ENCODE measurements at places on chromosomes 16 and 17.

- no peak for DNase-seq
Observed at GRCh38 chr16:58306327-58306726, 11.5 kb upstream of the PRSS54 start.

DNA sequence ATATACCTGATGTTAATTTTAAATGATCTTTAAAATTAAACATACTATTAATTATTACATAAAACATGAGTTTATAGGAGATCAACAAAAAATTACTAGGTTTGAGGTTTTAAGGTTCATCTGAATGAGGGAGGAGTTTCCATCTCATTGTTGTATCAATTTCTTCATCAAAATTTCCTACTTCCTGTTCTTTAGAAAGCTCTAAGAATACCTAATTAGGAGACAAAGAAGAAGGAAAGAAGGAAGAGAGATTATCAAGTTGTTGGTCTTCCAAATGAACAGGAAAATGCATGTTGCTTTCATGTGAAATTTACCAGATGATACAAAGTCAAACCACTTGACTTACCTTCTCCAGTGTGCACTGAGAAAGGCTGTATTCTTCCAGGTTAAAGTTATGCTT is 18.1 kb upstream of the ABCA9 start:
- DNase-seq = no peak

- DNase-seq = no peak
Observed at GRCh38 chr16:50526796-50527195, 21.4 kb upstream of the NKD1 start.

DNA sequence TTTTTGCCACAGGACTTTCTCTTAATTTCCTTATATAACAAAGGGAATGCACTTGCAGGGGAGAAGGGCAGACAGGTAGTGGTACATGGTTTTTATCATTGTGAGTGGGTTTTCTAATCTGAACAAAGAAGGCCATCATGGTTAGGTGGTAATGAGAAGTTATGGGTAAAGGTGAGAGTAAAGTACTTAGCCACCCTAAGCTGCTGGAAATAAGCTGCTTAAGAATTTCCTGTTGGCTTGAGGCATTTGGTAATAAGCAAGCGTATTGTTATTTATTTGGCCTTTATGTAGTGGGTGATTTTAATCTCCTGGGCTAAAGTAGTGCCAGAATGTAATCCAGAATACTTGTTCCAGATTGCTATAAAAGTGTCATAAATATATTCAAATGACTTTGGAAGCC is 27.1 kb downstream of the TAC4 start:
- DNase-seq = no peak

- DNase-seq = no peak
Observed at GRCh38 chr17:55037828-55038227, 69.3 kb downstream of the STXBP4 start.

- DNase-seq = no peak
Observed at GRCh38 chr16:8751481-8752311, 45.7 kb downstream of the TMEM186 start.

GRCh38 chr17:38735161-38735997 is 5.2 kb downstream of the CISD3 start:
- DNase-seq = peak; percentile 12

DNA sequence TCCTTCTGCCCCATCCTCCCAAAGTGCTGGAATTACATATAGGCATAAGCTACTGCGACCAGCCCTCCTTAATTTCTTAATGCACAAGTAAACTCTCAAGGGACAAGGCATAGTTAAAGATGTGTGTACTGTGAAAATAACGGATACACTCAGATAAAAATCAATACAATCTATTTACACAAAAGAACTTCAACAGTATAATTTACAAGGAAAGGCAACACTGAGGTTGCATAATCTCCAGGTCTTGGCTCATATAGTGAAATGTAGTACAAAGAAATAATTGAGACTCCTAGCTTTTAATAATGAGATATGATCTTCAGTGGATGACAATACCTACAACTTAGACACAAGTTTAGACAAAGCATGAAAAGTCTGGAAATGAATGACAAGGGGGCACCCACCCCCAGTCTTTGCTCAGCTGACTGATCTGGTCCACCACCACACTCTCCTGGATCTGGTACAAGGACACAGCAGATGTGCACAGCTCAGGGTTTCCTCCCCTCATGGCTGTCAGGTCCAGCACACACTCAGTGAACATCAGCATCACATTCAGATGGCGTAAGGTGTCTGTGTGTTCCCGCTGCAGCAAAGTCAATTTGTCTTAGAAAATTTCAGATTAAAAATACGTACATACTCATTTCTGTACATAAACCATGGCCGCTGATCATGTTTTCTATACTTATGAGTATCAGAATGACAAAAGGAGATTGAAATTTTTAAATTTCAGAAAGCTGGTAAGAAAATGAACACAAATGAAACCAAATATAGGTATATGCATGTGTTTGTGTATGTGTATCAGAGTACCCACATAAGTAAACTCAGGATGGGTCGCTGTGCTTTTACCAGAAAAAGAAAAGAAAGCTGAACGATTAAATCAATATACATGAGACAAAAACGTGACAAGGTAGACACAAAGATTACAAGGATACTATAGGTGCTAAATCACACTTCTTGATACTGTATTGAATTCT is 33.7 kb upstream of the ALDH3A1 start:
- DNase-seq = no peak

DNA sequence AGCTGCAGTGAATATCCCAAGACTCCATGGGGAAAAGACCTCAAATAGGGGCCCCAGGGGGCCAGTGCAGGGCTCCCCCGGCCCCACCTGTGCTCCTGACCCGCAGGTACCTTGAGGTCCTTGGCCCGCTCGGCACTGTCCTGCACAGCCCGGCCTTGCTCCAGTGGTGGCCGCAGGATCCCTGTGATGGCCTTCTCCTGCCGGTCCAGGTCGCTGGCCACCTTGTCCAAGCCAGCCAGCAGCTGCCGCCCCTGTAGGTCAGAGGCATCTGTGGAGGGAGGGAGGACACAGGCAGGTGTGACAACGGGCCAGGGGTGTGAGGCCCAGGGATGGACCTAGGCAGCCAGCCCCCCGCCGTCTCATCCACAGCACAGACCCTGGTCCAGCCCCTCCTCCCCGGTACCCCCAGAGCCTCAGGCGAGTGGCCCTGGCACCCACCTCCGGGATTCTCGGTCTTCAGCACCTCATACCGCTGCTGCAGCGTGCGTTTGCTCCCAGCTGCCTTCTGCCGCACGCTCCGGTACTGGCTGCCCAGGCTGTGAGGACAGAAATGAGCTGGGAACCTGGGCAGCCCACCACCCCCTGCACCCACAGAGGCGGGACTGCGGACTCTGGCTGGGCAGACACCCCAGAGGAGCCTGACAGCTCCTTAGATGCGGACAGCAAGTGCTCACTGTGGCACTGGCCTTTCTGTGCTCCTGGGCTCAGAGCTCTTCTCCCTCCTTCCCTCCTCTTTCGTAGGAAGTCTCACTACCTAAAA is 43.7 kb downstream of the PPL start:
- DNase-seq = no peak

- no peak for DNase-seq
Observed at GRCh38 chr17:8956465-8956902, 9.0 kb downstream of the PIK3R5 start.

DNA sequence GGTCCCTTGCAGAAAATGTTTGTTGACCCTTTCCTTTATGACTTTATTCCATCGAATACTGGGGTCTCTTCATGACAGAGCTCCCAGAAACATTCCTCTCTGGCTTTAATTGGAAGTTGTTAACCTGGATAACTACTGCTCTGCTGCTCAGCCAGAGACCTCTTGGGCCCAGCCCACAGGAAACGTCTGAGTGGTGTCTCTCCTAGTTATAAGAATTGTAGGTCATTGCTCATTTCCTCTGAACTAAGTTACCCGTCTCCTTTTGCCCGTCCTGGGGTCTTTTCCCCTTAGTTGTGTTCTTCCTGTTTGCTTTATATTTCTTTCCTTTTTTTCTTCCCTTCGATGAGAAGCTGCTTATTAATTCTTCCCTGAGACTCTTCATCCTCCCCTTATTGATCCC is 9.0 kb downstream of the MAP2K6 start:
- no peak for DNase-seq

- no peak for DNase-seq
Observed at GRCh38 chr17:64679710-64680216, 17.7 kb upstream of the SMURF2 start.

DNA sequence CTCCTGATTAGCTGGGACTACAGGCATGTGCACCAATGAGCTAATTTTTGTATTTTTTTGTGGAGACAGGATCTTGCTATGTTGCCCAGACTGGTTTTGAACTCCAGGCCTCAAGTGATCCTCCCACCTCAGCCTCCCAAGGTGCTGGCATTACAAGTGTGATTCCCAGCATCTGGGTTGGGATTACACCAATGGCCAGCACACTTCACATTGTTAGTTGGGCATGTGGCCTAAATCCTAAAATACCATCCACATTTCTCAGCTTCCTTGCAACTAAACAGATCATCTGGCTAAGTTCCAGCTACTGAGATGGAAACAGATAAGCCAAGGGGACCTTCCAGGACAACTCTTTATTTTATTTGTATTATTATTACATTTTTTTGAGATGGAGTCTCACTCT is 9.9 kb downstream of the RABEP2 start:
- DNase-seq = no peak

- DNase-seq = no peak
Observed at GRCh38 chr16:72300892-72301291, 128.9 kb upstream of the PMFBP1 start.

GRCh38 chr16:81994485-81994884 is 16.8 kb downstream of the SDR42E1 start:
- DNase-seq = no peak

- no peak for DNase-seq
Observed at GRCh38 chr16:49333259-49333597, 40.4 kb upstream of the C16orf78 start.
